Activated naive CD8-positive, alpha-beta T cell treated with anti-CD3 and anti-CD28 coated beads for 36 hours (primary cell): ENCODE measurements at places on chromosomes 1 and 21. TPM values are rescaled to one million over a fixed set of nuclear protein-coding genes. Genes with fewer than 3 reads are reported as not detected.

The FCRLB gene
- 0.76 TPM for total RNA-seq

The SELE gene
- not detected for total RNA-seq

The LCA5L gene
- 0.36 TPM for total RNA-seq

The NEGR1 gene
- total RNA-seq, result not detected

The RIPK4 gene
- 0.62 TPM for total RNA-seq
